ENCODE measurements at places on chromosomes 2 and 18.
A peak's percentile ranks its signal among the peaks of the same experiment; 100 is the strongest.

DNA sequence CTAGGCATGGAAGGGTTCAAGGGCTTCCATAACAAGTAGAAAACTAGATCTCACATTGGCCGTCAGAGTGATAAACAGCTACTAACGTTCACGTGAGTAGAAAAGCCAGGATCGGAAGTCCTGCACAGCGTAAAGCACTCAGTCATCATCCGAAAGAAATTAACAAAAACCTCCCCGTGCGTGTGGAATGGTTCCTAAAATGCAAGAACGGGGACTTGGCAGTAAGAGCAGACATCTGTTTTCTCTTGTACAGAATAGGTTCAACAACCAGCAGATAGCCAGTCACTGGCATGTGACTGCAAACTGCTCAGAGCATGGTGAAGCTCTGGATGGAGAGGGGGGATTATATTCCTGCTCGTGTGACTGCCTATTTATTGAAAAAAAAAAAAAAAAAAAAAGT, 106.9 kb upstream of the ITGB6 start:
- DNase-seq = peak; percentile 69
- H3K27me3 ChIP-seq = no peaks in the 10 kb centered on the region
- no peak overlapping the region for H3K27ac ChIP-seq

DNA sequence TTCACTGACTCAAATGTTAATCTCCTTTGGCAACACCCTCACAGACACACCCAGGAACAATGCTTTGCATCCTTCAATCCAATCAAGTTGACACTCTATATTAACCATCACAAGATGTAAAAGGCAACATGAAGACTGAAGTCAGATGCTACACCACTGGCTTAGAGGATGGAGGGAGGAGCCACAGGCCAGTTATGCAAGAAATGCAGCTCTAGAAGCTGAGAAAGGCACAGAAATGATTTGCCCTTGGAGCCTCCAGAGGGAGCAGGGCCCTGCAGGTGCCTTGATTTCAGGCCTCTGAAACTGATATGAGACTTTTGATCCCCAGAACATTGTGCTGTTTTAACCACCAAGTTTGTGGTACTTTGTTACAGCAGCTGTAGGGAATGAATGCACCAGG, 276.3 kb downstream of the KCNS3 start:
- no peaks in the 10 kb centered on the region for H3K27me3 ChIP-seq
- H3K4me1 ChIP-seq = no peaks in the 10 kb centered on the region
- H3K4me3 ChIP-seq = no peak overlapping the region
- DNase-seq = no peak
- no peaks in the 10 kb centered on the region for H3K36me3 ChIP-seq
- peak overlapping the region; percentile 29 for H3K27ac ChIP-seq

DNA sequence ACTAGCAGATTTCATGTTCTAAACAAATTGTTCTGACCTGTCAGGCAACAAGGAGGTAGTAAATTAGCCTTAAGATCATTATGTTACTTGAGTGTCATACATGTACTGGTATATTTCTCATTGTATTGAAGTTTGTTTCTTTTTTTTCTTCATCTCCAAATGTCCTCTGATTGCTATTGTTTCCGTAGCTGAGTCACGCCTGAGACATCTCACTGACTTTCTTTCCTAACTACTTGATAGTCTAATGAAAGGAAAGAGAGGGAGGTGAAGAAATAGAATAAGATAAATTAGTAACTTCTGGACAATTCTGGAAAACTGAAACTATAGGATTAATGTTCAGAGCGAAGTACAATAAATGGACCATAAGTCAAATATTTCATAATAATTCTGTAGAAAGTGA, 1049.9 kb downstream of the TSN start:
- no peaks in the 10 kb centered on the region for H3K36me3 ChIP-seq
- H3K4me1 ChIP-seq = no peaks in the 10 kb centered on the region
- no peak overlapping the region for H3K27ac ChIP-seq
- no peak for DNase-seq
- H3K4me3 ChIP-seq = no peak overlapping the region
- H3K27me3 ChIP-seq = no peaks in the 10 kb centered on the region

GRCh38 chr18:56615738-56616520, 22.5 kb downstream of the TXNL1 start:
- no peaks in the 10 kb centered on the region for H3K4me1 ChIP-seq
- DNase-seq = no peak
- H3K27ac ChIP-seq = no peak overlapping the region
- no peaks in the 10 kb centered on the region for H3K27me3 ChIP-seq
- H3K4me3 ChIP-seq = no peak overlapping the region

- H3K36me3 ChIP-seq = no peaks in the 10 kb centered on the region
- no peaks in the 10 kb centered on the region for H3K27me3 ChIP-seq
- no peaks in the 10 kb centered on the region for H3K4me1 ChIP-seq
- H3K4me3 ChIP-seq = no peak overlapping the region
- no peak for DNase-seq
Observed at GRCh38 chr2:107635883-107636282, 190.8 kb upstream of the RGPD4 start.

DNA sequence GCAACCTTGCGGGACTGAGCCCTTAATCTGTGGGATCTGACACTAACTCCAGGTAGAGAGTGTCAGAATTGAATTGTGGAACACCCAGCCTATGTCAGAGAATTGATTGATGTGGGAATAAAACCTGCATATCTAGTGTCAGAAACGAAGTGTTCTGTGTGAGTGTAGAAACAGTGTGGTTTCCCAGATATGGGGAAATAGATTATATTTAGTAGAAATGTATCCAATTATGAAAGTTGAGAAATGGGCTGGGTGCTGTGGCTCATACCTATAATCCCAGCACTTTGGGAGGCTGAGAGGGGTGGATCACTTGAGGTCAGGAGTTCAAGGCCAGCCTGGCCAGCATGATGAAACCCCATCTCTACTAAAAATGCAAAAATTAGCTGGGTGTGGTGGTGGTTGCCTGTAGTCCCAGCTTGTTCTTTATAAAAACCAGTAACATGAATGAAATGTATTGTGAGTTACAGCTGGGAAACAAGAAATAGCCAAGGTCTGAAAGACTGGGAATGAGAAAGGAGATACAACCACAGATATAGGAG, 4.3 kb upstream of the TP53I3 start:
- H3K27me3 ChIP-seq = no peaks in the 10 kb centered on the region
- H3K27ac ChIP-seq = no peak overlapping the region
- H3K4me1 ChIP-seq = peaks cover 12% of the 10 kb centered on the region
- DNase-seq = no peak
- no peak overlapping the region for H3K4me3 ChIP-seq

GRCh38 chr2:196802401-196802800, 2.9 kb upstream of the GTF3C3 start:
- H3K36me3 ChIP-seq = peaks cover 2% of the 10 kb centered on the region
- peaks cover 19% of the 10 kb centered on the region for H3K4me1 ChIP-seq
- H3K27me3 ChIP-seq = no peaks in the 10 kb centered on the region
- no peak for DNase-seq
- no peak overlapping the region for H3K27ac ChIP-seq

DNA sequence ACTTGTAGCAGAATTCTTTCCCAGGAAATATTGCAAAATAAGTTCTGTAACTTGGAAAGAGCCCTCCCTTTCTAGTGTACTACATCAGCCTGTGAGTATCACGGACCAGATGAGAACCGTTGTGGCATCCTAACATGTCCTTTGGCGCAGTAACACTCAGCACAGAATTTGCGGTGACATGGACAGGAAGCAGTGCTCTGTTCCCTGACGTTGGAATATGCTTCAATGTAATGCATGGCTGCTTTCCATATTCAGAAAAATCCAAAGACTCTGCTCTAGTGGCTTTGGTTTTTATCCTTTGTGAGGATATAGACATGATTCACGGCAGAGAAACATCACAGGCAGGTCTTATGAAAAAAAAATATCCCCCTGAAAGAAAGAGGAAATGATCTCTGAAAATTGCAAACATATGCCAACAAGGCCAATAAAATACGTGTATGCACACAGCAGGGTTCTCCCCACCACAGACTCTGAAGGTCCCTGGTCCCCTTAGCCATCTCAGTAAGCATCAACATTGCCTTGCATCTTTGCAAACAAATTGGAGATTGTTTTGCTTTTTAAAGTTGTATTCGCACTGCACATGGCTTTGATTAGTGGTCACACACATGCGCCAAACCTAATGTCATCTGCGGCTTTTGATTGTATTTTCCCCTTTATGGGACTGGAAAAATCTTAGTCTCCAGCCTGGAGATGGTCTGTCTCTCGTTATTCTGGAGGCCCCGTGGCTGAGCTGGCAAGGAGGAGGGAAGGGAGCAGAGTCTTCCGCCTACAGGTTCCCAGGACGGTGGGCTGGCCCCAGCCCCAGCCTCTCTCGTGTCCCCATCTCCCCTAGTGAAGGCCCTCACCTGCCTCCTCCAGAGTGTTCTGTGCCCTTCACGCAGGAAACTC, 122.9 kb downstream of the COPS8 start:
- DNase-seq = no peak
- H3K4me1 ChIP-seq = peaks cover 20% of the 10 kb centered on the region
- H3K27me3 ChIP-seq = no peaks in the 10 kb centered on the region
- no peaks in the 10 kb centered on the region for H3K36me3 ChIP-seq
- H3K4me3 ChIP-seq = no peak overlapping the region
- H3K27ac ChIP-seq = peak overlapping the region; percentile 80

DNA sequence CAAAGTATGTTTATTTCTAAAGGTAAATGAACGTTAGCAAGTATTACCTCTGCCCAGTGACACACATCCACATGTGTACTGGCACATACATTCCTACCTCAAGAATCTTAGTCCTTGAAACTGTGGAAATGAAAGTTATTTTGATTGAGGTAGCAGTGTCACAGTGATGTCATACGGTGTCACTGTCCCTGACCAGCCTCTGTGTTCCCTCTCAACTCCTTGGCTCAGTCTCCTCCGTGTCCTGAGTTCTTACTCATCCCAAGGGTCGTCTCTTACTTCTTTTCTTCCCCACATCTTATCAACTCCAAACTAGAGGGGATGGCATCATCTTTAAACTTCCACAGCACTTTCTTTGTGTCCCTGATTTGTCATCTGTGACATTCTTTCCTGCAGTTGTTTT, 3.3 kb downstream of the NCK2 start:
- H3K4me1 ChIP-seq = peaks cover 62% of the 10 kb centered on the region
- H3K36me3 ChIP-seq = no peaks in the 10 kb centered on the region
- DNase-seq = no peak
- H3K4me3 ChIP-seq = no peak overlapping the region
- no peaks in the 10 kb centered on the region for H3K27me3 ChIP-seq

DNA sequence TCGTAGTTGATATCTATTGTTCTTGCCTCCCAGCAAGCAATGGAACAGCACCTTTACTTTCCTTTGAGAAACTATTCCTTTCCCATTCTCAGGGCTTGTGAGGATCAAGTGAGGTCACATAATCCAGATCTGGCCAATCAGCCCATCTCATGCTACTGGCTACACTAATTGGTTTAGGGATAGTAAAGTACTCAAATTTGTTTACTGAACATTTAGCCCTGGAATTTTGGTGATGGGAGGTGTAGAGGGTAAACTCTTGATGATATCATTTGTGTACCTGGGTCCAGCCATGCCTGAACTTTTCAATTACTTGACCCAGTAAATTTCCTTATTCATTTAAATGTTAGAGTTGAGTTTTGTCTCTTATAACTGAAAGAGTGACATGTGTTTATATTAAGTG, 195.8 kb upstream of the TNP1 start:
- no peak overlapping the region for H3K4me3 ChIP-seq
- no peaks in the 10 kb centered on the region for H3K27me3 ChIP-seq
- H3K4me1 ChIP-seq = peaks cover 6% of the 10 kb centered on the region

GRCh38 chr2:162929571-162929970, 91.0 kb upstream of the KCNH7 start:
- no peak for DNase-seq
- no peaks in the 10 kb centered on the region for H3K4me1 ChIP-seq
- no peaks in the 10 kb centered on the region for H3K27me3 ChIP-seq
- H3K4me3 ChIP-seq = no peak overlapping the region
- H3K27ac ChIP-seq = no peak overlapping the region
- H3K36me3 ChIP-seq = no peaks in the 10 kb centered on the region

GRCh38 chr2:54382601-54383000, 73.5 kb upstream of the SPTBN1 start:
- H3K27me3 ChIP-seq = no peaks in the 10 kb centered on the region
- no peak overlapping the region for H3K4me3 ChIP-seq
- no peaks in the 10 kb centered on the region for H3K36me3 ChIP-seq
- peaks cover 18% of the 10 kb centered on the region for H3K4me1 ChIP-seq
- no peak overlapping the region for H3K27ac ChIP-seq

- H3K36me3 ChIP-seq = no peaks in the 10 kb centered on the region
- H3K4me3 ChIP-seq = no peak overlapping the region
- H3K4me1 ChIP-seq = peaks cover 20% of the 10 kb centered on the region
- no peak overlapping the region for H3K27ac ChIP-seq
- no peak for DNase-seq
Observed at GRCh38 chr18:76397631-76398030, 97.4 kb downstream of the ZNF516 start.

GRCh38 chr2:212922701-212923100, 228.7 kb downstream of the IKZF2 start:
- no peak overlapping the region for H3K27ac ChIP-seq
- no peaks in the 10 kb centered on the region for H3K27me3 ChIP-seq
- H3K4me1 ChIP-seq = peaks cover 4% of the 10 kb centered on the region

- H3K4me3 ChIP-seq = no peak overlapping the region
- peak; percentile 79 for DNase-seq
- peaks cover 8% of the 10 kb centered on the region for H3K36me3 ChIP-seq
- no peak overlapping the region for H3K27ac ChIP-seq
Observed at GRCh38 chr2:239393388-239393940, 7.4 kb downstream of the HDAC4 start.

- H3K36me3 ChIP-seq = no peaks in the 10 kb centered on the region
- H3K27ac ChIP-seq = no peak overlapping the region
- peak overlapping the region; percentile 67 for H3K4me3 ChIP-seq
- peaks cover 4% of the 10 kb centered on the region for H3K27me3 ChIP-seq
- DNase-seq = no peak
Observed at GRCh38 chr2:111900859-111901258, 2.5 kb downstream of the MERTK start.

- H3K27me3 ChIP-seq = peaks cover 8% of the 10 kb centered on the region
- DNase-seq = no peak
- H3K27ac ChIP-seq = no peak overlapping the region
- no peaks in the 10 kb centered on the region for H3K36me3 ChIP-seq
Observed at GRCh38 chr18:22250591-22250996, 81.2 kb downstream of the GATA6 start.

- DNase-seq = no peak
- H3K27me3 ChIP-seq = no peaks in the 10 kb centered on the region
- no peaks in the 10 kb centered on the region for H3K4me1 ChIP-seq
Observed at GRCh38 chr18:27413495-27414401, 228.6 kb upstream of the CHST9 start.

DNA sequence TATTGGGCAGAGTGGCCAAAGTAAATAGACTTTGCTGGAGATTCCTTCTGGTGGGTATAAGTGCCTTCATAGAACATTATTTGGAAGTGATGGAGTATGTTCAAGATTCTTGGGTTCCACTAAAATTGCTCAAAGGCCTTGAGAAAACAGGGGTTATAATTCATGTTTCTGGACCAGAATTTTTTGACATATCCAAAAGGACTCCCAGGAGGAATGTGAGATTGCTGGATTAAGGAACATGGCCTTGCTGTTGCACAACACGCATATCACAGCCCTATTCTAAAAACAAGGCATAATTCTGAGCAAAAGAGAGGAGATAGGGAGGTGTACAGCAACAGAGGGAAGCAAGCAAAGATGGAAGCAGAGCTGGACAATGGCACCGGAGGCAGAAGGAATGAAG, 111.7 kb upstream of the TNP1 start:
- H3K36me3 ChIP-seq = no peaks in the 10 kb centered on the region
- no peak overlapping the region for H3K4me3 ChIP-seq
- no peak overlapping the region for H3K27ac ChIP-seq
- H3K27me3 ChIP-seq = no peaks in the 10 kb centered on the region
- DNase-seq = no peak
- peaks cover 5% of the 10 kb centered on the region for H3K4me1 ChIP-seq

All from suprapubic skin (tissue), 4 donors.